ENCODE measurements at places on chromosomes 2 and 18.

- no peak for DNase-seq
Measured at GRCh38 chr2:144759746-144760145, 239.8 kb upstream of the ZEB2 start.

GRCh38 chr18:41674506-41674905, 280.5 kb upstream of the PIK3C3 start:
- no peak for DNase-seq

GRCh38 chr18:37334631-37335408, 230.8 kb downstream of the CELF4 start:
- DNase-seq = no peak

GRCh38 chr2:203510941-203511305, 24.2 kb downstream of the RAPH1 start:
- DNase-seq = no peak

DNA sequence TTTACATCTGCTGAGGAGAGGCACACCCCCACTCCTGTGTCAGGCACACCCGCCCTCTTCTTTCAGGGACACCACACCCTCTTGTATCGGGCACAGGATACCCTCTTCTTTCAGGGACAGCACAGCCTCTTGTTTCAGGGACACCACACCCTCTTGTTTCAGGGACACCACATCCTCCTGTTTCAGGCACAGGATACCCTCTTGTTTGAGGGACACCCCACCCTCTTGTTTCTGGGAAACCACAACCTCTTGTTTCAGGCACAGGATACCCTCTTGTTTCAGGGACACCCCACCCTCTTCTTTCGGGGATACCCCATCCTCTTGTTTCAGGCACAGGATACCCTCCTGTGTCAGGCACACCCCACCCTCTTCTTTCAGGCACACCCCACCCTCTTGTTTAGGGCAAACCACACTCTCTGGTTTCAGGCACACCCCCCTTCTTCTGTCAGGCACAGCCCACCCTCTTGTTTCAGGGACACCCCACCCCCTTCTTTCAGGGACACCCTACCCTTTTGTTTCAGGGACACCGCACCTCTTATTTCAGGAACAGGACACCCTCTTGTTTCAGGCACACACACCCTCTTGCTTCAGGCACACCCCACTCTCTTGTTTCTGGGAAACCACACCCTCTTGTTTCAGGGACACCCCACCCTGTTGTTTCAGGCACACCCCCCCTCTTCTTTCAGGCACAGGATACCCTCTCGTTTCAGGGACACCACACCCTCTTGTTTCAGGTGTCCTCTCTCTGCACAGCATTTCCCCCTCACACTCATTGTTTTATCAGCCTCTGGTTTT, 96.2 kb downstream of the TPO start:
- DNase-seq = no peak

GRCh38 chr18:71329114-71329513, 1040.3 kb downstream of the SOCS6 start:
- DNase-seq = no peak

- no peak for DNase-seq
Measured at GRCh38 chr2:100855084-100855483, 35.1 kb downstream of the NPAS2 start.

GRCh38 chr2:70988151-70988550, 6.5 kb downstream of the TEX261 start:
- DNase-seq = no peak

- no peak for DNase-seq
Measured at GRCh38 chr2:122748552-122749011, 993.1 kb downstream of the TSN start.

DNA sequence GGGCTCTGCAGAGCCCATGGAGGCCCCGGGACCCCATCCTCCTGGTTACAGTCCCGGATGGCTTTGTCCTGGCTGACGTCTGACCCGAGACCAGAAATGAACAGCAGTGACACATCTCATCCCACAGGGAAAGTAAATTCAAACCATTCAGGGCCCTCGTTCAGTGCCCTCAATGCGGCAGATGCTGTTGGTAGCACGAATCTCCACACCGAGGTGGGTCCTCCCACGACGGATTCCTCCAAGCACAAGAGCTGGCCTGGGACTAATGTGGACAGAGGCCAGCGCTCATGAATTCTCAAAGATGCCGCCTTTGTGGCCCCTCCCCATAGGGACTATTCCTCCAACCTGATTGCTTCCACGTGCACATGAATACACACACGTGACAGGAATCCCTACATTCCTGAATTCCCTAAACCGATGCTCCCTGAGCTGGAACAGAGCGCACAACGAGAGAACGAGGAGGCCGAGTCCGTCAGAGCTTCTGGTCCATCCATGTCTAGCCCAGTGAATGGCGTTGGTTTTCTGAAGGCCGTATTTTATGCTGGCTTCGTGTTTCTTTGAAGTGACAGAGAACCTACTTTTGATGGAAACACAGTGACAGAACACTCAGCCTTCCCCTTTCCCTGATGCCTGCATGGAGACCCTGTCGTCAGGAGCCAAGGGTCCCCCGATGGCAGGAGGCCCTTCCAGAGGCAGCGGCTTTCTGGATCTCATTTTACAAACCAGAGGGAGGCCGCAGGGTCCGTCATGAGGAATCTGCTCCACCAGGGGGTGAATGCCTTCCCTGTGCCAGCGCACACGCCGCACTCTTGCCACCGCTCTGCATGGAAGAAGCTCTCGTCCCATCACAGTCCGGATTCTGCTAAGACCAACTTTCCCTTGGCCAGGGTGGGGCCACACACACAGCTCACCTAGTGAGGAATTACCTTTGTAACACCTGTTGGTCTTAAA, 64.3 kb upstream of the SNTG2 start:
- no peak for DNase-seq

DNA sequence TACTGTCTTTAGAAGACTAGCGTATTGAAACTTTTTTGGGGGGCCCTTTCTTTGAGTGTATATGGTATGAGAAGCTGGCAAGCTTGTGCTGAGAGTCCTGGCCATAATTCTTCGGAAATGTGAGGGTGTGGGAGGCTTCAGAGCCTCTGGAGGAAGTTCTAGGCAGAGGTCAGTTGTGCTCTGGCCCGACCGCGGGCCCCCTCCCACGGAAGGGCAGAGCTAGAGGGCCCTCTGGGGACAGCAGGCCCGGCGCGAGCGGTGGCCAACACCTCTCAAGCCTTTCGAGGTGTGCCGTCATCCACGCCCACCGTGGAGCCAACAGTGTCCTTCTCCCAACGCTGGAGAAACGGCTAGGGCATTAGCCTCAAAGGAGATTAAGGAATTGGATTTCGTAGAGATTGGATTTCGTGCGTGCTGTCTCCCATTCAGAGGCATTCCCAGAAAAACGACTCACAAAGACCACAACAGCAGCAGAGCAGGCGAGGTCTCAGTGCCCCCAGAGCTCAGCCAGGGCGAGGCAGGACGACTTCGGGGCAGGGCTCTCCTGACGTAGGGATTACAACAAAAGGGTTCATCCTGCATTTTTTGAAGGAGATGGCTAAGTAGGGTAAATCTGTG, 2.2 kb upstream of the MTCL1 start:
- DNase-seq = no peak

GRCh38 chr2:129611471-129611870, 368.0 kb upstream of the RAB6C start:
- no peak for DNase-seq

DNA sequence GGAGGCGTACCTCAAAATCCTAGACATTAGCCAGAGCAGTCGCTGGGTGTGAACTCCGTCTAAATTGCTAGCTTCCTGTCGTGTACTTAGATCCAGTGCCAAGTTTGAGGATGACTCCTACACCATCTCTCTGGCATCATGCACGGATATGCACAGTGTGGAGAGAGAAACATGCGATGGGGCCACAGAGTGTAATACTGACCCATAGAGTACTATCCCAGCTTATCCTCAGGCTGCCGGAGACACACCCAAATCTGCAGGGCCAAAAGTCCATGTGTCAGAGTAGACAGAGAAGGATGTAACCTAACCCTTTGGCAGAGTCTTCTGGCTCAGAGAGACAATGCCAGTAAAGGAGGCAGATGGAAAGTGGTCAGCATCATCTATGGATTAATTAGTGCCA, 84.2 kb downstream of the ARL4C start:
- no peak for DNase-seq

- DNase-seq = no peak
Measured at GRCh38 chr2:144713410-144713809, 193.5 kb upstream of the ZEB2 start.

- no peak for DNase-seq
Measured at GRCh38 chr18:78934003-78934402, 45.6 kb upstream of the SALL3 start.

- DNase-seq = no peak
Measured at GRCh38 chr2:203649176-203649814, 57.1 kb upstream of the CD28 start.

GRCh38 chr18:58048081-58048642, 4.1 kb downstream of the NEDD4L start:
- no peak for DNase-seq

DNA sequence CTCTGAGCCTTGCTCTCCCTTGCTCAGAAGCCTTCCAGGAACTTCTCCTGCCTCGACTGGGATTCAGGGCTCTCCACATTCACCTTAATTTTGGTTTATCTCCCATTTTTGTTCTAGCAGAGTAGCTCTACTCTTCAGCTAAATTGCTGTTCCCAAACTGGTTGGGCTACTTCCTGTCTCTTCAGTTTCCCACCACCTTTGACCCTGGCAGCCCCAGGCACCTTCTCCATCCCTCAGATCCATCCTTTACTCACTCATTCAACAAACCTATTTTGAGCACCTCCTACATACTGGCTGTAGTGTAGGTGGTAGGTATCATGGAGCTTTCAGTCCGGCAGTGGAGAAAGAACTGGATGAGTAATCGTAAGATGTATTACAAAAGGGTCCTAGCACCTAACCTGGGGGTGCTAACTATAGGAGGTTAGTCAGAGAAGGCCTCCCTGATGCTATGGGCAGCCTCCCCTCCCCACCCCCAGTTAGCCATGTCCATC, 26.3 kb downstream of the MERTK start:
- no peak for DNase-seq

DNA sequence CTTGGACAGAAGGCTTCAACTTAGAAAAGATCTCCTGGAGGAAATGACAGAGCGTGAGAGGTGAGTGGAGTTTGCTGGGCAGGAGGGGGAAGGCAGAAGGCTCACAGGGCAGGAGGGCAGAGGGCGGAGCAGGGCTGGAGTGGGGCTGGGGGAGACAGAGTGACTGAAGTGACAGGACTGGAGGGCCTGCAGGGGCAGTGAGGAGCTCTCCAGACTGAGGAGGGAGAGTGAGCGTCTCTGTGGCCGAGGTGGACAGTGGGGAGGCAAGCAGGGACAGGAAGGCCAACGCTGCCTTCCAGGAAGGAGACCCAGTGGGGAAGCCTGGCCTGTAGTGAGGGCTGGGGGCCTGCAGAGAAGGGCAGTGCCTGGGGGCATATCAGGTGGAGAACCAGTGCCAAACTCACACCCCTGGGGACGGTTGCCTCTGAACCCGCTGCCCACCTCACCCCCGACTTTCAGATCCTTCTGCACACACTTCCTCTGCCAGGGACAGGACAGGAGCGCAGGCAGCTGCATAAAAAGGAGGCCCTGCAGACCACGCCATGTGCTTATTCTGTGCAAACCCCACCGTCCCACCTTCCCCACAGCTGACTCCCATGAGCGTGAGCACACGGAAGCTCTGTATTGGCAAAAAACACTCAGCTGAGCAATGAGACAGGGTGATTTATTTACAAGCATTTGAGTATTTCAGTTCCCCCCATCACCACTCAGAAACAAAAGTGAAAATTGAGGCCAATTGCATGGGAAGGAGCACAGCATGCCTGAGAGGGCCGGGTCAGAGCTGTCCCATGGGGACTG, 244.3 kb downstream of the FAM210A start:
- no peak for DNase-seq

- no peak for DNase-seq
Measured at GRCh38 chr2:45627911-45628310, 16.8 kb upstream of the SRBD1 start.

DNA sequence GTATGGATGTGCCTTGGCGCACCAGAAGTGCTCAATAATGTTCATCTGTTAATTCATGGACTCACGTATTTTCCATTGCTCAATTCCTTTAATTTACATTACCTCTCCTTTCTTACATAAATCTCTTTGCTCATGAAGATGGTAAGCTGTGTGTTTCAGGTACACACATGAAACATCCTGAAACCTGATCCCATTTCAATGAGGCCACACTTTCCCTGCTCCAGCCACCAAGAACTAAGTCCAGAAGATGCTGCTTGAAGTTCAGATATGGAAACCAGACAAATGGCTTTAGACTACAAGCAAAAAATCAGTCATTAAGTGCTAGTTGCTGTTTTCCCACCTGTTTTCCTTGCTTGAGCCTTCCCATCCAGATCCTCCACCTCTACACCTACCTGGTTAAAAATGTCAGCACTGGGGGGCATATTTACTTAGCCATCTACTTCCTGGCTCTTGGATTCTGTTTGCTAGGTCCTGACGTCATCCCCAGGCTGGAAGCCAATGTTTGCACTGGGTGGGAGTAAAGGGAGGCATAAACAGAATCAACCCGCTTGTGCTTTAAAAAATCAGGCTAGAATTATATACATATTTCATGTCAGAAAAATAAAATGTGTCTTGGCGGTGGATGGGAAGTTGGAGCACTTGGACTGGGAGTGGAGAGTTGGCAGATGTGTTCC, 309.7 kb downstream of the OSR1 start:
- DNase-seq = no peak

- no peak for DNase-seq
Measured at GRCh38 chr18:57819671-57820460, 16.8 kb upstream of the ATP8B1 start.

DNA sequence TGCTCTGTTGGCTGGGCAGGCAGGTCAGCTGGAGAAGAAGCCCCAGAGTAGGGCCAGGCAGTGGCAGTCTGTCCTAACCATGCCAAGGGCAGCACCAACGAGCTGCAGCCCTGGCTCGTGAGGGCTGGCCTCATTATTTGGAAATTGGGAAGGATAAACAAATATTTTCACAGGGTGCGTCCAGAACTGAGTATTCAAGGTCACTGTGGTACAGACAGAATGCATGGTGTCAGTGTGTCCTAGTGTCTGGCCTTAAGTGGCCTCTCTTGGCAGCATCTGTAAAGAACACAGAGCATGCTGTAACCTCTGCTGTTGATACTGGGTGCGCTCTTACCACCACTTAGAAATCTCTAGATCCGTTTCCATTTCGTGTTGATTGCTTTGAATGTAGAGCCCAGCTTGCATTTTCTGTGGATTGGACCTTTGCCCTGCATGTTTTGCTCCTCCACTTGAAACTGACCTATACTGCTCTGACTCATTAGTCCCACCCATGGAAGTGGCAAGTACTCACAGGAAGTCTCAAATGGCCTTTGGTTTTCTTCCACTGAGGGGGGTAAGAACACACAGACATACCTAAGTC, 88.2 kb downstream of the GREB1L start:
- DNase-seq = no peak

DNA sequence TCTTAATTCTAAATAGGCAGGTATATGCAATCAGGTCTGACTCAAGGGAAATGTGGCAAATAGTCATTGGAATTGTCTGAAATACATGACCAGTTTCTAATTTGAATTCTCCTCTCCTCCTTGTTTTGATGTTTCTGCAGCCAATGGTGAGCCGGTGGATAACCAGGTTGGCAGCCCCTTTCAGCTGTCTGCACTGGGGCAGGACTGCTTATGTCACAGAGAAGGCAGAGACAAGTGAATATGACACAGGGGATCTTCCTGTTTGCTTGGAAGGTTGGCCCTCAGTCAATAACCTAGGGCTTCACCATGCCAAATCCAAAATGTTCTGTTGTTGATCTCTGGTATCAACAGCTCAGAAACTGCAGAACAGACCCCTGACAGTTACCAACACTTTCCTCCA, 12.1 kb downstream of the MYT1L start:
- no peak for DNase-seq

GRCh38 chr18:26813043-26813442, 52.5 kb downstream of the AQP4 start:
- DNase-seq = no peak

GRCh38 chr2:115122701-115123100, 680.3 kb downstream of the DPP10 start:
- no peak for DNase-seq
